HuH-7.5 (cell line): ENCODE measurements at places on chromosomes 1 and 21.

- no peak for DNase-seq
These were observed 217.6 kb upstream of the SAMSN1 start for GRCh38 chr21:14763695-14764064.

- no peak for DNase-seq
These were observed 128.2 kb downstream of the CACHD1 start for GRCh38 chr1:64598100-64598571.

DNA sequence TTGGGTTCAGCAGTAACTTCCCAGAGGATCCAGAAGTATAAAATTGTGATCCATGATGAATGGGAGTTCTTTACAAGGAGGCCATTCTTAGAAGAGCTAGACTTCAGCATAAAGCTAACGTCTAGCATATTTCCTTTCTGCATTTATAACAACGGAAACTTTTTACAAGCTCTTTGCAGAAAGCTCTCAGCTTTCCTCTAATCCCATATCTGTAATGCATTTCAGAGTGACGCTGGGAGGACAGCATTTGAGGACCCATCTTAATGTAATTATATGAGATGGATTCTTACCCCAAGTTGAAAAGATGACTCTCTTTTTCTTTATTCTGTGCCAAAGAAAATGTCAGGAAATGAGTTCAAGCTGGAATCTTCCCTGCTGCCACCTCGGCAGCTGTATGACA is 132.0 kb upstream of the CACHD1 start:
- DNase-seq, result no peak

DNA sequence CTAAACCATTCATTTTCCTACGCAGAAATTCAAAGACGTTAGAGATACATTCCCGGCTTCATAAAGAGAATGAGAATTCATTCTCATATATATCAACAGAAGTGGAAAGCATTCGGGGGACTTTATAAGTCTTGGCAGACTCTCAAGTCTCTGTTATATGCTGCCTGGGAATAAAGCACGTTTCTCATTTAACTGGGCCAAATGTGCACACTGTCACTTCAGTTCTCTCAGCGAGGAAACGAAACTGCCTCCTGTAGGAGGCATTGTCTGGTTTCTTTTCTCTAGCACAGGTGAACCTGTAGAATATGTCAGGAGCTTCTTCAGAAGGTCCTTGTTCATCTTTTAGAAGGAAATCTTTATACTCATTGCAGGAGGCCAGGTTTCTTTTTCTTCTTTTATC is 367.6 kb downstream of the PTBP2 start:
- DNase-seq, result no peak

DNA sequence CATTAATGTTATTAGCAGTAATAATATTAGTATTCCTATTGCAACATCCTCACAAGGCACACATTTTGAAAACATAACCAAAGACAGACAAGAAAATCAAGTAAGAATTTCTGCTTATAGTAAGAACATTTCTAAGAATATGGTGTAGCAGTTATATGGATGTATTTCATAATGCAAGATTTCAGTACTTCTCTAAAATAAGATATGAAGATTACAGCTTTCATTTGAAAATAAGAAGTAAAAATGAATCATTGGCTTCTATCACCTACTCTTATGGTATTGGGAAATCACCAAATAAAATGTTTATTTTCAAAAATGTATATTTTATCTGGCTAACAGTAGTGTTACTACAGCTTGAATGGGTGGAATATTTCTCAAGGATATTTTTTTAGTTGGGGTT is 103.8 kb upstream of the USP25 start:
- no peak for DNase-seq

- DNase-seq, result no peak
These were observed 104.2 kb downstream of the KIAA0319L start for GRCh38 chr1:35453031-35453430.

GRCh38 chr1:1072849-1073742 is 1.0 kb downstream of the RNF223 start:
- DNase-seq, result no peak

DNA sequence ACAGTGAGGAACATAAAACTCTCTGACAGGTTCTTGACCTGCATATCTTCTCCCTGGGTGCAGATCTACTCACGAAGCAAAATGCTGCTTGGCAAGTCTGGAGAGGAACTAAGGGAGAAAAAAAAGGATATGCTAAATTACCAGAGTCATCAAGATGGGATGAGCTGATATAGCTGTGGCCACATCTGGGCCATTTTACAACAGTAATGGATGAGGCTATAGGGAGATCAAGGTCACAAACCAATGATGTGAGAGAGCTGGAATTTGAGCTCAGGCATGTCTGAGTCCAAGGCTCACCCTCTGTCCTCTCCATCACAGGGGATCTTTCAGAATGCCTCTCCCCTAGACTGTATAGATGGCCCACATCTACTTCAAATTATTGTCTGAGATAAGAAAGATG is 26.2 kb downstream of the ZMYND12 start:
- no peak for DNase-seq

GRCh38 chr21:23455676-23456075 is 2151.6 kb downstream of the MRPL39 start:
- no peak for DNase-seq

DNA sequence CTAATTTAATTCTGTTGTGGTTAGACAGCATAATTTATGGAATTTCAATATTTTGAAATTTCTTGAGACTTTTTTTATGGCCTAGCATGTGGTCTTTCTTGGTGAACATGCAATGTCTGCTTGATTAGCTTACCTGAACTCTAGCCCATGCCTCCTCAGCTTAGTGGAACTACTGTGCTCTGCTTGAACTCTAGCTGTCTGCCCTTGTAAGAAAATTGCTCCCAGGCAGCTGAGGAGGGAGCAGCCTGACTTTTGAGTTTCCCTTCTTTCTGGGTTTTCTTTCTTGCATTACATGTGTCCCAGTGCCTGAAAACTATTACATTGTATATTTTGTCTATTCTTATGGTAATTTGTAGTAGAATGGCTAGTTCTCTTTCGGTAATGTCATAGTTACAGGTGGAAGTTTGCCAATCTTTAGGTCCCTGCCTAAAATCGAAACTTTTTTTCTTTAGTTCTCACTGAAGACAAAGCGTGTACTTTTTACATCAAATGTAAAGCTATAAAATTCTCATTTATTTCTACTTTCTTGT is 105.3 kb downstream of the MAST2 start:
- DNase-seq, result no peak

- no peak for DNase-seq
These were observed 76.3 kb downstream of the XCL2 start for GRCh38 chr1:168467452-168467851.

GRCh38 chr21:46061518-46061917 is 36.4 kb upstream of the COL6A2 start:
- DNase-seq, result no peak

DNA sequence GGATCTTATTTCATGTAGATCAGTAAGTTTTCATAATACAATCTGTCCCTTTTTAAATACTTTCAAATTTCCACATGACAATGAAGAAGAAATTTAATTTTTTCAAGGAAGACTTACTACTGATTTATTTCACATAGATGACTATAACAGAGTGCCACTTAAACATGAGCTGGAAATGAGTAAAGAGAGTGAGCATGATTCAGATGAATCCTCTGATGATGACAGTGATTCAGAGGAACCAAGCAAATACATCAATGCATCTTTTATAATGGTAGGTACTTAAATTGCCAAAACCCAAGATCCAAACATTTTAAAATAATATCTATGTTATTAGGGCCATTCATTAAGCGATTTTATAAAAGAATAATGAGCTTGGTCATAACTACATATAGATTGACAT is 110.4 kb downstream of the PTPRC start:
- no peak for DNase-seq

GRCh38 chr1:59696421-59697115 is 118.2 kb upstream of the HOOK1 start:
- no peak for DNase-seq

- no peak for DNase-seq
These were observed 186.7 kb upstream of the NFIA start for GRCh38 chr1:60895701-60896100.

DNA sequence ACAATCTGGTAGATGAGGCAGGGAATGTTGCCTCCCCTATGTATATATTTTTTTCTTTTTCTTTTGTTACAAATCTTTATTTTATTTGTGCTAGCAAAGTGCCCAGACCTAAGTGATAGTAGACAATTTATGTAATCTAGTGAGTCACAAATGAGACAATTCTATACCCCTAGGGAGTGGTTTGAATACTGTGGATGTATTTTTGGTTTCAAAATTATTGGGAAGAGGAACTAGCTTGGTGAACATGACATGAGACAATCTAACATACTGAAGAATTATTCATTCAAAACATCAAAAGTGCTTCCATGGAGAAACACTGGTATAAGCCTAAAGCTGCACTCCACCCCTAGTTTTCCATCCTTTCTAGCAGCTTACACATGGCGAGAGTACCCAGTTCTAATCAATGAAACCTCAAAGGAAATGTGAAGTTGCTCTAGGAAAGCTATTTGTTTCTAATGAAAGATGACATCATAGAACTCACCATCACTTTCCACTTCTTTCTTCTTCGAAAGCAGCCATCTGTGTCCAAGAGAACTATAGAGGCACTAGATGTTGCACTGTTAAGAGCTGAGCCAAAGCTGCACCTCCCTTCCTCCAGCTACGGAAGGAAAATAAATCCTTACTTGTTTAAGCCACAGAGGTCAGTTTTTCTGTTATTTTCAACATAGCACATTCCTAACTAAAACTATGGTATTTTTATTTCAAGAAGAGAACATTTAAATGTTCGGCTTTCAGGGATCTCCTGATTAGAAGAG is 764.6 kb downstream of the LTN1 start:
- no peak for DNase-seq

- DNase-seq, result no peak
These were observed 16.5 kb upstream of the KIAA1614 start for GRCh38 chr1:180896161-180896560.

- no peak for DNase-seq
These were observed 177.9 kb downstream of the IGSF21 start for GRCh38 chr1:18285538-18285924.

DNA sequence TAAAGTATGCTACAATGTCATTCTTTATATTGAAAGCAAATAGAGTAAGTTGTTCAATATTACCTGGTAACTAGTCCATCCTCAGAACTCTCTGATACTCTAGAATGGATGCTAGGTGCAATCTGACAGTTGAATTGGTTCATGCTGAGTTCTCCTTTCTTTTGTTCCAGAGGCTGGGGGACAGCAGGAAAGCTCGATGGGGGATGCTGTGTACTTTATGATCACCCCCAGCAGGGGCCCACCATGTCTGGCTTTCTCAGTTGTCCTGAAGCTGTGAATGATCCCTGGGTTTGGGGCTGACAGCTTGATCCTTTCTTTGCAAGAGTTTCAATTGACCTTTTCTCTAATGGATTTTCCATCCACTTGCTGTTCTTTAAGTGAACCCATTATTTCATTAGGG is 22.5 kb downstream of the FMN2 start:
- DNase-seq, result no peak

- no peak for DNase-seq
These were observed 206.9 kb upstream of the LMO4 start for GRCh38 chr1:87121711-87122163.

DNA sequence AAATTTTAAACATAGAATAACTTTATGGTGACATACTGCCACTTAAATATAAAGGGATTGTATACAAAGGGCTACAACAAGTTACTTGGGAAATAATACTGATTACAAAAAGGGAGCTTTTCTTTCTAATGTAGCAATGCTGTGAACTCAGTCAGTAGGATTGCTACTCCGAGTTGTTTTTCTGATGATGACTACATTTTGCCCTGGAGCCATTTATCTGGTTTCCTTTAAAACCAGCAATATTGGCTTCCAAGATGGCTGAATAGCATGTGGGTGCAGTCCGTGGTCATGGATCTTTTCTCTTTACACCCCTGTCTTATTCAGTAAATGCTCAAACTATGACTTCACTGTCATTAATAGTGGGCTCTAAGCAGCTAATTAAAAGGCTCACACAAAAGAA is 92.6 kb upstream of the NEK7 start:
- no peak for DNase-seq

DNA sequence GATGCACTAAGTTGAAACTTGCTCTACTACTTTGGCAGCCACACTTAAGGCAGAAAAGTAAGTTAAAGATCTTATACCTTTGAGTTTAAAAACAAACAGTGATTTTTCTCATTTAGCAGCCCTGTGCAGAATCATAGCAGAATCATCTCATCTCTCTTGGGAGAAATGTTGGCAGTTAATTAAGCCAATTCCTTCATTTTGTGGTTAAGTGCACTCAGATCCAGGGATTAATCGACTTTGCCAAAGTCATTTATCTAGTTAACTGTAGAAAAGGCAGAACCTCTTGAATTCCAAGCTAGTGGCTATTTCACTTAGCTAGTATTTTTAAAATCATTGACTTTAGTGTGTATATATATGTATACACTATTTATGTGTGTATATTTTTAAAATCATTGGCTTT is 125.0 kb downstream of the GPR52 start:
- no peak for DNase-seq

DNA sequence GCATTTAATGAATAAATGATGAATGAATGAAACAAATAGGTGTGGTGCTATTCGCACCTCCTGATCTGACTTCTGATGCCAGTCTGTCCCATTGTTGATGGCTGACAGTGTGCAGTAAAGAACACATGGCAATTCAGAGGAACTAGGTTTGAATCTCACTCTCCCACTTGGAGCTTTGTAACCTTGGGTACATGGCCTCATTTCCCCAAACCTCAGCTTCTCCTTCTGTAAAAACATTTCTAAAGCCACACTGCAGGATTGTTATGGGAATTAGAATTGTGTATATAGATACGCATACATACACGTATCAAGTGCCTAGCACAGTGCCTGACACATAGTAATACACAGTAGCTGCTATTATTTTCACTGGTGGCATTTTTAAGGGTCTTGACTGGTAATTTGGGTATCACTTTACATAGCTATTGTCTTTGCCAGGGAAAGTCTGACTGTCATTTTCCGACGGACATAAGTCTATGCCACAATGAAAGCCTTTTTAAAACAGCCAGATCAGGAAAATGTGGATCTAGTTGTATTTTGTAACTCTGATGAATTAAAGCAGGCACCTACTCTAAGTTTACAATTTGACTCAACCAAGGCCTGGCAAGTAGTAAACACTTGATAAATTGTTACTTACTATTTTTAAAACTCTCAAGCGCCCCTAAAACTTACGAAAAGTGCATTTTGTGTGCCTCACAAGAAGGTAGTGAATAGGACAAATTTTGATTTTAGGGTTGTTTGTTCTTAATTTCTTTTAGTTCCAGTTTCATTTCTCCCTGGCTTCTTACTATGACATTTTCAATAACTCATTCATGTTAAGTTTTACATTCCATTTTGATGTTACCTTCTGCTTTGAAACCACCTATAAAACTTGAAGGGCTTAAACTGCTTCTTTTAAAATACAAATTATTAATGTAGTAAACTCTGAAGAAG is 164.4 kb downstream of the SDCCAG8 start:
- DNase-seq, result no peak

GRCh38 chr1:10538646-10539355 is 64.1 kb downstream of the PEX14 start:
- DNase-seq, result no peak

DNA sequence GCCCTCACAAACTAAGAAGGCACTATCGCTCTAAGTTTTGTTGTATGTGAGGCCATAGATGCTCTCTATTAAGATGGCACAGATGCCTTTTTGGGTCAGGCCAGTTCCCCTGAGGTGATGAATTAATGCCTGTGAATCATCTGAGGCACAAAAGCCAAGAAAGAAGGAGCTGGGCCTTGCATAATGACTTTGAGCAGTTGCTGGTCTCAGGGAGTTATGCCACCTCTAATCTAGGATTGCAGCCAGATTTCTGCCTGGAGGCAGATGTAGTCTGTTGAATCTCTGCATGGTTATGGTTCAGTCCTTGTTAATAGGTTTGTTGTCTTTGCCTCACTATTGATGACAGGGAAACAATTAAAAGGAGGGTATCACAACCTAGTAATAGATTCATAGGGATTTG is 168.1 kb upstream of the CHRM3 start:
- no peak for DNase-seq

- no peak for DNase-seq
These were observed 89.0 kb upstream of the SERTAD4 start for GRCh38 chr1:210143465-210144062.
